ENCODE measurements at places on chromosomes 2 and 18. TPM values are rescaled to one million over a fixed set of nuclear protein-coding genes. Genes with fewer than 3 reads are reported as not detected.

Gene RUFY4
- 0.27 TPM for total RNA-seq

Gene CYTIP
- 0.64 TPM for total RNA-seq

Gene KCNJ13
- not detected for total RNA-seq

Gene ARMC9
- 16.4 TPM for total RNA-seq

Gene ANKRD53
- total RNA-seq = not detected

Gene ADRA2B
- 0.47 TPM for total RNA-seq

Gene REG1B
- total RNA-seq = 4.2 TPM

Gene ALKAL2
- not detected for total RNA-seq

Gene RPRD1A
- 80.7 TPM for total RNA-seq

Gene HAAO
- total RNA-seq = not detected

Gene ONECUT2
- total RNA-seq = 4.3 TPM

Gene HOXD1
- not detected for total RNA-seq

Gene PFN4
- total RNA-seq = not detected

Gene FSHR
- total RNA-seq = not detected

Gene MOGAT1
- total RNA-seq = 0.22 TPM

Gene GNLY
- total RNA-seq = 0.74 TPM

All from HCT116 (cell line).